ENCODE measurements at places on chromosomes 12 and 14. TPM values are rescaled to one million over a fixed set of nuclear protein-coding genes. Genes with fewer than 3 reads are reported as not detected.

The LDHB gene
- 1,063 TPM for total RNA-seq

- H3K4me1 ChIP-seq = peaks cover 2% of the 10 kb centered on the region
- H3K4me3 ChIP-seq = no peak overlapping the region
- DNase-seq = peak; percentile 39
- H3K36me3 ChIP-seq = peaks cover 8% of the 10 kb centered on the region
These were observed 8.0 kb upstream of the CERS5 start for GRCh38 chr12:50174971-50175715.

DNA sequence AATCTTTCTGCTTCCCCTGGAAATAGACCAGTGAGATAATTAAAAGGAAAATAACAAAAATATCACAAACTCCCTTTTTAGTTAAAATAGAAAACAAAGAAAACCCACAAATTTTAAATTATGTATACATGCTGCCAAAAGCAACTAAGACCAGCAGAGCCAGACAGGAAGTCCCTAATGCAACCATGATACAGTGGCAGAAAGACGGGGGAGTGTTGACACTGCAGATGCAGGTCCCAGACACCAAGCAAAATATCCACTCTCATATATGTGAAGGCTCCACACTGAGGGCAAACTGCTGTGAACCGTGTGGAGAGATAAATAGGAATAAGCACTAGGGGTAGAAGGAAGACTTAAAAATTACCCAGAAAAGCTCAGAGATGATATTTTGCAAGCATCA lies 401.0 kb downstream of the BTG1 start:
- DNase-seq = no peak
- H3K4me3 ChIP-seq = no peak overlapping the region
- no peaks in the 10 kb centered on the region for H3K36me3 ChIP-seq
- no peak overlapping the region for H3K27ac ChIP-seq

DNA sequence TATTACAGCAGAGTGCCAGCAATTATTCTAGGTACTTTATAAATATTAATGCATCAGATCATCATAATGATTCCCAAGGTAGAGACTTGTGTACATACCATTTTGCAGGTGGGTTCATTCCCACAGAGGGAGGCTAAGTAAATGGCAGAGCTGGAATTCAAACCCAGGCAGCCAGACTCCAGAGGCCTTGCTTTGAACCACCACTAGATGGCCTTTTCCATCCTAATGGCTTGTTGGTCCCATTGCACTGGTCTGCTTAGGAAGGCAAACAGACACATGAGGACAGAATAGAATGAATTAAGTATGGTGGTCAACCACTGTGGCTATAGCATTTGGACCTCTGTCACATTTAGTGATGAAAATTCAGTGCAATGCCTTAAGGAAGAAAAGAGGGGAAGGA lies 158.7 kb downstream of the METTL25 start:
- no peaks in the 10 kb centered on the region for H3K27me3 ChIP-seq
- H3K4me1 ChIP-seq = no peaks in the 10 kb centered on the region
- H3K36me3 ChIP-seq = no peaks in the 10 kb centered on the region
- DNase-seq = no peak

The ACSM4 gene
- not detected for total RNA-seq

The CNTN1 gene
- not detected for total RNA-seq

- no peak for DNase-seq
- no peak overlapping the region for H3K4me3 ChIP-seq
- peaks cover 3% of the 10 kb centered on the region for H3K36me3 ChIP-seq
- H3K27ac ChIP-seq = no peak overlapping the region
- H3K27me3 ChIP-seq = no peaks in the 10 kb centered on the region
- H3K4me1 ChIP-seq = no peaks in the 10 kb centered on the region
These were observed 146.0 kb downstream of the SLC38A4 start for GRCh38 chr12:46679754-46680153.

DNA sequence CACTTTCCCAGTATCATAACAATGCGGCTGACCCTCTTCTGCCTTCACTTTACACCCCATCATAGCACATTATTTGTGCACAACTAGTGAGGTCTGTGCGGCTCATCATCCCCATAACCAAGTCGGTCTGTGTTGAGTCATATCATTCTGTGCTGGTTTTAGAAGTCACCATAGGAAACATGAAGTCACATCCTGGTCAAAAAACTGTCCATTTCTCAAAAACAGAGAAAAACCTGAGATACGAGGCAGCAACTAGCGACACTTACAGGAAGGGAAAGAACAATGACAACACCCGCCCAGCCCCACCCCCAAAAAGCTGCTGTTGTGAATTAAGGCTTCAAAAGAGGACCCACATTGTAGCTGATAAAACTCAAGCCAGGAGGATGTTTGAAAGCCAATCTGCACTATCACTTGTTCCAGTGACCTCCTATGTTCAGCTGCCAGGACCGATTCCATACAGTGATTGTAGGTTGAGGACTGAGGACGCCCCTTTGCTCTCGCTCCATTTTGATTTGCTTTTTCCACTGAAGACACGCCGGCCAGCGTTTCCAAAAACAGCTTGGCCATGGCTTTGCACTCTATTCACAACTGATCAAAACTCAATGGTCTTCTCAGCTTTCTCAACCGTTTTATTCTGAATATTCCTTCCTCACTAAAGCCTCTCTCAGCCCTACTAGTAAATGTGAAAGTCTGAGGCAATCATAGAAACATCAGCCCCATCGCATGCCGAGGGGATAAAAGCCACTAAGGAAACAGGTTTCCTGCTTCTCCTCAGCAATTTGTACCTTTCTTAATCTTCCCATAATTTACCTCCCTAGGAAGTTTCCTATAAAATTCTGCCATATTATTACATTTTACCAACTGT lies 87.5 kb downstream of the DUSP16 start:
- H3K27ac ChIP-seq = peak overlapping the region; percentile 92
- peaks cover 67% of the 10 kb centered on the region for H3K4me1 ChIP-seq
- H3K36me3 ChIP-seq = peaks cover 67% of the 10 kb centered on the region
- H3K27me3 ChIP-seq = no peaks in the 10 kb centered on the region
- H3K4me3 ChIP-seq = peak overlapping the region; percentile 58

GRCh38 chr12:124153392-124153791 lies 141.5 kb upstream of the RFLNA start:
- H3K36me3 ChIP-seq = no peaks in the 10 kb centered on the region
- H3K27me3 ChIP-seq = no peaks in the 10 kb centered on the region
- H3K4me1 ChIP-seq = no peaks in the 10 kb centered on the region
- no peak for DNase-seq

DNA sequence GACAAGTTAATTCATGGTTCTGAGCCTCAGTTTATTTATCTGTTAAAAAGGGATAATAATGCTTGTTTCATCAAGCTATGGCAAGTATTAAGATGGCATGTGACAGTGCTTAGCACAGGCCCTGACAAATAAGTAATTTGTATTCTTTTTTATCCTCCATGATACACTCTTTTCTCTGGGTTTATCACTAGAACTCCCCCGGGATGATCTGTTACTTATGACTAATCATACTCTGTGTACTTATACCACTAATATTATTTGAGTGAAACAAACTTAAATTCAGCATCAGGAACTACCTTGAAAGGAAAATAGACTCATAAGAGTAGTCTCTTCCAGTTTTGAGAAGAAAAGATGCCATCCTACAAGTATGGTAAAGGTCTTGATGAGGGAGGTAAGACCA lies 283.8 kb downstream of the PAWR start:
- no peak for DNase-seq
- no peak overlapping the region for H3K4me3 ChIP-seq
- no peak overlapping the region for H3K27ac ChIP-seq
- H3K4me1 ChIP-seq = no peaks in the 10 kb centered on the region

- H3K27ac ChIP-seq = no peak overlapping the region
- no peak for DNase-seq
- H3K36me3 ChIP-seq = no peaks in the 10 kb centered on the region
- peaks cover 3% of the 10 kb centered on the region for H3K27me3 ChIP-seq
- H3K4me1 ChIP-seq = no peaks in the 10 kb centered on the region
These were observed 349.2 kb downstream of the BCAT1 start for GRCh38 chr12:24599736-24600135.

GRCh38 chr12:21769307-21769706 lies 5.2 kb downstream of the KCNJ8 start:
- H3K4me3 ChIP-seq = no peak overlapping the region
- H3K27ac ChIP-seq = no peak overlapping the region
- H3K36me3 ChIP-seq = no peaks in the 10 kb centered on the region
- H3K4me1 ChIP-seq = peaks cover 2% of the 10 kb centered on the region

DNA sequence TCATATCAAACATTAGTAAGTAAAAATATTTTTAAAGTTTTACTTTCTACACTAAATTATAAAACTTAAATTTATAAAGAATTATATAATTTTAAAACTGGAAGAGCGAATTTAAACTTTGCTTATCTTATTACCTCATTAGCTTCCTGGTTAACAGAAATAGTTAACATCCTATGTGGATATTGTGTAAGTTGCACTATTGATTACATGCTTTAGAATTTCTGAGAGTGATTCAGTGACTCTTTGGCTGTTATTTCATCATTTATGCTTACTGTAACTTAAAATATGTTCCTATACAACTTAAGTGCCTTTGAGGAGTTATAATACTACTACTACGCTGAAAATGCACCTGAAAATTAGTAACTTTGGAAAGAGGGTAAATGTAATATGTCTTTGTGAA lies 101.4 kb downstream of the FOXA1 start:
- no peaks in the 10 kb centered on the region for H3K27me3 ChIP-seq
- H3K4me3 ChIP-seq = no peak overlapping the region
- H3K27ac ChIP-seq = no peak overlapping the region
- H3K4me1 ChIP-seq = no peaks in the 10 kb centered on the region
- H3K36me3 ChIP-seq = no peaks in the 10 kb centered on the region

GRCh38 chr14:105505101-105505500 lies 14.1 kb downstream of the TEDC1 start:
- H3K27ac ChIP-seq = no peak overlapping the region
- peaks cover 9% of the 10 kb centered on the region for H3K27me3 ChIP-seq
- H3K36me3 ChIP-seq = no peaks in the 10 kb centered on the region
- H3K4me1 ChIP-seq = peaks cover 8% of the 10 kb centered on the region
- DNase-seq = no peak

The PIANP gene
- total RNA-seq = not detected

DNA sequence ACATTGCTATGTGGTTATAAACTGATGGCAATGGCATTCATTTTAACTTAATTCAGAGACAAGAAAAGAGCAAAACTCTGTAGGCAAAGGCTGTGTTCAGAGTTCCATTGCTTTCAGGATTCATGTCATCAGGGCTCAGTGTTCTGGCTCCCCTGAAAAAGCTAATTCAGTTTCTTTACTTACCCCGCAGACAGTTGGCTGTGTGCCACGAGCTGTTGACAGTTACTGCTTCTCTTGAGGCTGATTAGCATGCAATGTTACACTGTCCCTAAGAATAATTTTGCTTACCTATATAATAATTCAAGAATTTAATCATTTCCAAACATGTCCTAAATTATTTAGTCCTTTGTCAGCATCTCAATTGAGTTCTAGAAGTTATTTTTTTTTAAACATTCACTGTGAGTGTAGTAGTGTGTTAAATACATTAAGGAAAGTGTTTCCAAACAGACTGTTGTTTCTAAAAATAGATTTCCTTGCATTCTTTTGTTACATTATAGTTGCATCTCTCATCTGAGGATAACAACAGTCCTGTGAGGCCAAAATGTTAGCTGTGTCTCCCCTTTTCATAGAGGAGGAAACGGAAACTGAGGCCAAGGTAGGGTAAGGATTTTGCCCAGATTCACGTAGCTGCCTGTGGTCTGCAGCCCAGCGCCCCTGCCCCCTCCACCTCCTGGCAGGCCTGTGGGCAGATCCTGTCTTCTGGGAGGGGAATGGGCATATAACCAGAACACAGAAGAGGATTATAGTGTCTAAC lies 98.6 kb downstream of the PELI2 start:
- no peaks in the 10 kb centered on the region for H3K36me3 ChIP-seq
- no peak overlapping the region for H3K27ac ChIP-seq
- no peaks in the 10 kb centered on the region for H3K27me3 ChIP-seq
- H3K4me3 ChIP-seq = no peak overlapping the region
- DNase-seq = no peak

GRCh38 chr12:25884024-25884919 lies 74.2 kb upstream of the RASSF8 start:
- no peak for DNase-seq
- H3K27me3 ChIP-seq = peaks cover 2% of the 10 kb centered on the region
- H3K4me3 ChIP-seq = no peak overlapping the region
- H3K4me1 ChIP-seq = no peaks in the 10 kb centered on the region
- no peak overlapping the region for H3K27ac ChIP-seq

Data from activated CD8-positive, alpha-beta T cell treated with anti-CD3 and anti-CD28 coated beads, Interleukin-2, amount 10 ng/mL, durations not matched to agents 7 days and 5 days (primary cell).